ENCODE measurements at places on chromosomes 12 and 14. TPM values are rescaled to one million over a fixed set of nuclear protein-coding genes. Genes with fewer than 3 reads are reported as not detected.

GRCh38 chr12:112978163-112979040, at the start of gene OAS2:
Gene OAS2, plus strand, starts transcription at chr12:112978519. Its CDS starts 90 bp downstream, at chr12:112978609.
- peaks cover 53% of the 10 kb centered on the region for H3K36me3 ChIP-seq
- H3K4me1 ChIP-seq: peaks cover 41% of the 10 kb centered on the region
- H3K27ac ChIP-seq: peak within 1 kb of the TSS; percentile 100
- no peaks in the 10 kb centered on the region for H3K27me3 ChIP-seq

- H3K27me3 ChIP-seq: no peaks in the 10 kb centered on the region
- no peak overlapping the region for H3K27ac ChIP-seq
- H3K4me1 ChIP-seq: peaks cover 43% of the 10 kb centered on the region
- DNase-seq: peak; percentile 54
- H3K4me3 ChIP-seq: peak overlapping the region; percentile 66
These were observed 58.7 kb upstream of the GZMB start for GRCh38 chr14:24692382-24693352.

- H3K27ac ChIP-seq: no peak overlapping the region
- H3K4me1 ChIP-seq: peaks cover 28% of the 10 kb centered on the region
These were observed 9.2 kb downstream of the DUSP6 start for GRCh38 chr12:89343127-89343526.

GRCh38 chr14:74531006-74531405, 37.4 kb downstream of the ISCA2 start:
- peaks cover 4% of the 10 kb centered on the region for H3K27me3 ChIP-seq
- no peak overlapping the region for H3K4me3 ChIP-seq
- DNase-seq: no peak
- H3K36me3 ChIP-seq: no peaks in the 10 kb centered on the region
- no peak overlapping the region for H3K27ac ChIP-seq
- H3K4me1 ChIP-seq: peaks cover 5% of the 10 kb centered on the region

DNA sequence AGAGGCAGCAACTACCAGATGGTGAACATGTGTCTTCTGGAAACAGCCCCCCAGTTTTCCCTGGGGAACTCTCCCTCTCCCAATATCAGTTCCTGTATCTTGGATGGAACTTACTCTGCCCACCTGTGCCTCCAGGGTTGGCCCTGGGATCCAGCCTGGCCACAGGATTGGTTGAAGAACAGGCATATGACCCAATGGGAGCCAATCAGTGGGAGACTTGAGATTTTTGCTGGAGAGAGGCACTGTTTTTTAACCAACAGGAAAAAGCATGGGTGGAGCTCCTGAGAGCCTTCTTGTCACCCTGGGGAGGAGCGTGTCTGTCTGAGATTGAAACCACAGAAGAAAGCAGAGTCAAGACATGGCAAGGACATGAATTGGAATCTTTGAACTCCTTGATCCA, 33.6 kb upstream of the COX6A1 start:
- no peak overlapping the region for H3K27ac ChIP-seq
- H3K4me3 ChIP-seq: no peak overlapping the region
- no peaks in the 10 kb centered on the region for H3K36me3 ChIP-seq
- H3K27me3 ChIP-seq: peaks cover 13% of the 10 kb centered on the region

GRCh38 chr14:32710731-32711680, 227.7 kb upstream of the NPAS3 start:
- H3K4me1 ChIP-seq: no peaks in the 10 kb centered on the region
- no peaks in the 10 kb centered on the region for H3K36me3 ChIP-seq
- no peak for DNase-seq
- no peak overlapping the region for H3K4me3 ChIP-seq

DNA sequence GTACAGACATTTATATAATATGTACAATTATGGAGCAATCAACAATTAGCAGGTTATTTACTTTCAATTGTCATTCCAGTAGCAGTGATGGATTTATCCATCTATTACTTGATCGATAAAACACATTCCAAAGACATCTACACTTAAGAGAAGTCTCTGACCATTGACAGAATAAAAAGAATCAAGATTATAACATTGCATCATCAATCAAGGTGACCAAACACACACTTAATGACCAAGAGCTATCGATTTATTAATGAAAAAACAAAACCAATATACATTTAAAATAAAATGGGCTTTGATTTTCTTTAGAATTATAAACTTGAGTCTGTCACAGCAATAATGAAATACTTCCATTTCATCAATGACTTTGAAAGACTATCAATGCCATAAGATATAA, 170.2 kb upstream of the CDKN3 start:
- H3K36me3 ChIP-seq: no peaks in the 10 kb centered on the region
- no peaks in the 10 kb centered on the region for H3K4me1 ChIP-seq
- no peak overlapping the region for H3K27ac ChIP-seq
- H3K4me3 ChIP-seq: no peak overlapping the region
- H3K27me3 ChIP-seq: peaks cover 47% of the 10 kb centered on the region
- no peak for DNase-seq

DNA sequence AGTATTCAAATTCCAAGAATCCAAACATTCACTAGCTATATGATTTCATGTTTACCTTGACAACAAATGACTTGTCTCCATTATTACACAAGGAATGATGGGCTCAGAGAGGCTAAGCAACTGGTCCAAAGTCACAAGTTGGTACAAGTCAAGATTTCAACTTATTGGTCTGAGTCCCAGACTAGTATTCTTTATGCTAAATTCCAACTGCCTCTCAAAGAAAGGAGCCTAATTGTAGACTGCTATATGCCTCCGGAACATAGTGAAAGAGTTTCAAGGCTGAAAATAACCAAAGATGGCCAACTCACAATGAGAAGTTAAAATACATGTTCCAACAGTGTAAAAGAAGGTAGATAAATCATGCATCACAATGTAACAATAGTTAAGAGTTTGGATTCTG, 7.5 kb downstream of the BTG1 start:
- H3K36me3 ChIP-seq: peaks cover 62% of the 10 kb centered on the region
- peak overlapping the region; percentile 88 for H3K4me3 ChIP-seq
- no peak for DNase-seq
- H3K27me3 ChIP-seq: no peaks in the 10 kb centered on the region

- peaks cover 51% of the 10 kb centered on the region for H3K4me1 ChIP-seq
- DNase-seq: no peak
- H3K27me3 ChIP-seq: no peaks in the 10 kb centered on the region
- peaks cover 23% of the 10 kb centered on the region for H3K36me3 ChIP-seq
These were observed 896 bp downstream of the EID3 start for GRCh38 chr12:104304261-104305009.

DNA sequence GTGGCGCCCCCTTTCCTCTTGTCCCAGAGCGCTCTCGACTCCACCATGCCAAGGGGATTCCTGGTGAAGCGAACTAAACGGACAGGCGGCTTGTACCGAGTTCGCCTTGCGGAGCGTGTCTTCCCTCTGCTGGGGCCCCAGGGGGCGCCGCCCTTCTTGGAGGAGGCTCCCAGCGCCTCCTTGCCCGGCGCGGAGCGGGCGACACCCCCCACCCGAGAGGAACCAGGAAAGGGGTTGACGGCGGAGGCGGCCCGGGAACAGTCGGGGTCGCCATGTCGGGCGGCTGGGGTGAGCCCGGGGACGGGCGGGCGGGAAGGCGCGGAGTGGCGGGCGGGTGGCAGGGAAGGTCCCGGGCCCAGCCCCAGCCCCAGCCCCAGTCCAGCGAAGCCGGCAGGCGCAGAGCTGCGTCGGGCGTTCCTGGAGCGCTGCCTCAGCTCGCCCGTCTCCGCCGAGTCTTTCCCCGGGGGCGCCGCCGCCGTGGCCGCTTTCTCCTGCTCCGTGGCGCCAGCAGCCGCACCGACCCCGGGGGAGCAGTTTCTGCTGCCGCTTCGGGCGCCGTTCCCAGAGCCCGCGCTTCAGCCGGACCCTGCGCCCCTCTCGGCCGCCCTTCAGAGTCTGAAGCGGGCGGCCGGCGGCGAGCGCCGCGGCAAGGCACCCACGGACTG, 376 bp downstream of the INSM2 start:
- DNase-seq: peak; percentile 45
- H3K27me3 ChIP-seq: peaks cover 53% of the 10 kb centered on the region
- peak overlapping the region; percentile 75 for H3K4me3 ChIP-seq
- H3K36me3 ChIP-seq: no peaks in the 10 kb centered on the region
- H3K27ac ChIP-seq: no peak overlapping the region

- H3K4me3 ChIP-seq: no peak overlapping the region
- no peaks in the 10 kb centered on the region for H3K36me3 ChIP-seq
These were observed 177.1 kb upstream of the PARP11 start for GRCh38 chr12:4050340-4050739.

- H3K4me3 ChIP-seq: no peak overlapping the region
- no peak overlapping the region for H3K27ac ChIP-seq
- DNase-seq: no peak
- H3K36me3 ChIP-seq: no peaks in the 10 kb centered on the region
These were observed 42.2 kb downstream of the EGLN3 start for GRCh38 chr14:33908540-33909223.

GRCh38 chr12:114902665-114903064, 218.7 kb upstream of the TBX3 start:
- no peak overlapping the region for H3K27ac ChIP-seq

DNA sequence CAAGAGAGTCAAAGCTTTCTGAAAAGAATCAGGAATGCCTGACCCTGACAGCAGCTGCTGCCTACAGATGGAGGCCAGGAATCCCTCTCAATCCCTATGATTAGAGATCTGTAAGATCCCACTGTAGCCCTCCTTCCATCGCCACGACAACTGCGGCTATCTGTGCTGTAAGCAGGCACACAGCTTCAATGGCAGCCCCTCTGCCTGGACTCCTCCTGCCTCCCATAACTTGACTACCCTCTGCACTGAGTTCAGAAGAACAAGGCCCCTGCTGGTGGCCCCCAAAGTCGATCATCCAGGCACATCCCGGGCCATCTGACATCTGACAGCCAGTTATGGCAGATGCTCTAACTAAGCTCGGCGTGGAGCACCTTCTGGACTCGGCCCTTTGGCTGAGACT, 2.9 kb downstream of the CLMN start:
- H3K4me3 ChIP-seq: no peak overlapping the region
- peaks cover 24% of the 10 kb centered on the region for H3K4me1 ChIP-seq
- H3K27me3 ChIP-seq: peaks cover 25% of the 10 kb centered on the region

DNA sequence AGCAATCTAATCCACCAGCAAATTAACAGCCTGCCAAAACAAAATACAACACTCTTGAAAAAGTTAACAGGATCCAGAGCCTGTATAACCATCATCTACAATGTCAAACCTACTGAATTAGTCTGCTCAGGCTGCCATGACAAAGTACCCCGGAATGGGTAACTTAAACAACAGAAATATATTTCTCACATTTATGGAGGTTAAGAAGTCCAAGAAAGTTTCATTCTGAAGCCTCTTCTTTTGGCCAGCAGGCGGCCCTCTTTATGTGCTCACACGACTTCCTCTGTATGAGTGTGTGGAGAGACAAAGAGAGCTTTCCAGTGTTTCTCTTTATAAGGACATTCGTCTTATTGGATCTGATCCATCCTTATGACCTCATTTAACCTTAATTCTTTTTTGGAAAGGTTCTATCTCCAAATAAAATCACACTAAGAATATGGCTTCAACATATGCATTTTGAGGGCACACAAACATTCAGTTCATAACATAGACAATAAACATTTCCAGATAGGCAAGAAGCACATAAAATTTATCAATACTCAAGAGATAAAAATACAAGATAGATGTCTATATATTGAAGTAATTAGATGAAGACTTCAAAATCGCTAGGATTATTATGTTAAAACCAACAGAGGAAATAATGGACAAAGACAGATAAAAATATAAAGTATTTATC, 5.9 kb upstream of the RERG start:
- H3K27ac ChIP-seq: no peak overlapping the region
- H3K4me1 ChIP-seq: peaks cover 4% of the 10 kb centered on the region
- no peak for DNase-seq

- peaks cover 3% of the 10 kb centered on the region for H3K27me3 ChIP-seq
- H3K36me3 ChIP-seq: no peaks in the 10 kb centered on the region
- DNase-seq: no peak
- H3K27ac ChIP-seq: no peak overlapping the region
- no peak overlapping the region for H3K4me3 ChIP-seq
These were observed 107.1 kb downstream of the MYRFL start for GRCh38 chr12:69932154-69932553.

- no peaks in the 10 kb centered on the region for H3K36me3 ChIP-seq
- no peak overlapping the region for H3K4me3 ChIP-seq
- H3K27ac ChIP-seq: no peak overlapping the region
- peaks cover 7% of the 10 kb centered on the region for H3K4me1 ChIP-seq
These were observed 7.0 kb upstream of the FICD start for GRCh38 chr12:108507971-108508642.

- H3K4me1 ChIP-seq: peaks cover 10% of the 10 kb centered on the region
- no peak overlapping the region for H3K4me3 ChIP-seq
- H3K36me3 ChIP-seq: peaks cover 20% of the 10 kb centered on the region
- no peaks in the 10 kb centered on the region for H3K27me3 ChIP-seq
- DNase-seq: no peak
These were observed 57.3 kb downstream of the ETV6 start for GRCh38 chr12:11706509-11707379.

- H3K27me3 ChIP-seq: no peaks in the 10 kb centered on the region
- no peaks in the 10 kb centered on the region for H3K4me1 ChIP-seq
- no peak for DNase-seq
These were observed 170.6 kb upstream of the GARIN6 start for GRCh38 chr12:99476956-99477355.

DNA sequence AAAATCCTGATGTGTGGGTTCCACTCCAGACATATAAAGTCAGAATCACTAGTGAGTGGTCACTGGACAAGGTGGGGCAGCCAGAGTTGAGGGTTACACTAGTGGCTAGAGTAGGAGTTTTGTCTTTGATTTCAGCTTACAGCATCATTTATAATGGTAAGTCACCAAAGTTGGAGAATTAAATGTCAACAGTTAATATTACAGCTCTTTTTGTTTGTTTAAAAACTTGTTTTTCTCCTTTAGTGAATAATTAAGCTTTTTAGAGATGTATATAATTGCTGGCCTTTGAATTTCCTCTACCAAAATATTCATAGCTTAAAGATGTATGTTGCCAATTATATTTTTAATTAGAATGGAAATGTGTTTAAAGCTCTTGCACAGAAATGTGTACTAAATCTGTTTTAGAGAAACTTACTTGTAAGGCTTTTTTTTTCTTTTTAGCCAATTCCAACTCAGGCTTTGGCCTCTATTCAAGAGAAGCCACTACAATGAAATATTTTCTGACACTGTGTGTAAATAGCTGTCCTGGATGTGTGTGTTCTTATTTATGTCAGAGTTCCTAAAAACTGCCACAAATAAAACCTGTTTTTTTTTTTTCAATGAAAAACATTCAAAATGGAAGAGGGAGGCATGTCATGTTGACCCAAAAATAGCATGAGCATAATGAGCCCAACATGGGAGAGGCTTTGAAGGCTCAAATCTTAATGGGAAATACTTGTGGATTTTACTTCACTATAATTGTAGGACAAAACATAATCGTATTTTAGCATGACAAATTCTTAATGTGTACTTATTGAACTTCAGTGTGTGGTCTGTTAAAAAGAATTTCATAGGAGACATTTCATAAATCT, 92.2 kb downstream of the TBC1D30 start:
- H3K36me3 ChIP-seq: no peaks in the 10 kb centered on the region
- no peaks in the 10 kb centered on the region for H3K4me1 ChIP-seq
- H3K4me3 ChIP-seq: no peak overlapping the region

- peak overlapping the region; percentile 96 for H3K4me3 ChIP-seq
- H3K27ac ChIP-seq: peak overlapping the region; percentile 96
- DNase-seq: no peak
- no peaks in the 10 kb centered on the region for H3K36me3 ChIP-seq
These were observed 5.8 kb upstream of the EVL start for GRCh38 chr14:100059438-100059781.

GPRC5D gene
- not detected for total RNA-seq

MLEC gene
- total RNA-seq: 64.5 TPM

LBHD2 gene
- not detected for total RNA-seq

KRT72 gene
- 0.65 TPM for total RNA-seq

ITGB7 gene
- 415 TPM for total RNA-seq

RND1 gene
- total RNA-seq: 4.9 TPM

SERPINA9 gene
- not detected for total RNA-seq

CMTM5 gene
- total RNA-seq: not detected

FGD4 gene
- 0.91 TPM for total RNA-seq

SLC25A47 gene
- total RNA-seq: not detected

TAS2R46 gene
- total RNA-seq: 1.2 TPM

STYK1 gene
- total RNA-seq: 3.1 TPM

VDR gene
- 13.9 TPM for total RNA-seq

NRXN3 gene
- total RNA-seq: not detected

All from activated naive CD8-positive, alpha-beta T cell treated with anti-CD3 and anti-CD28 coated beads, Interleukin-2, amount 10 ng/mL, durations not matched to agents 7 days and 5 days (primary cell).